Caco-2 (cell line): ENCODE measurements at places on chromosomes 12 and 14. TPM values are rescaled to one million over a fixed set of nuclear protein-coding genes. Genes with fewer than 3 reads are reported as not detected.

DNA sequence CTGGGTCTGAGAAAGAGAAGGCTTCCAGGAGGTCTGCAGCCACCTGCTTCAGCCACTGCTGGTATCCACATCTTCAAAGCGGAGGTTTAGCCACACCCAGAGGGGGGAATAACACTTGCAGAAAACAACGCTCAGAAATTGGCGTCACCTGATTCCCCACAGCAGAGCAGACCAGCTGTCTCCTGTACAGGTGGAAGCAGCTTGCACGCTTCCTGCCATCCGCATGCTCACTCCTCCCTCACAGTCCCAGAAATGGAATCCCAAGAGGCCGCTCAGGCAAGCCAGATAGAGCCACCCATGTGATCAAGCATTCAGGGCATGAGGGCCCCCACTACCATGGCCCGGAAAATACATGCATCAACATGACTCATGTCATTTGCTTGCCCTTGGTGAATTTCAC lies 112.2 kb upstream of the DIO3 start:
- no peaks in the 10 kb centered on the region for H3K27me3 ChIP-seq
- DNase-seq = no peak
- no peaks in the 10 kb centered on the region for H3K4me1 ChIP-seq

The POTEG gene
- total RNA-seq = not detected in 2 replicates

DNA sequence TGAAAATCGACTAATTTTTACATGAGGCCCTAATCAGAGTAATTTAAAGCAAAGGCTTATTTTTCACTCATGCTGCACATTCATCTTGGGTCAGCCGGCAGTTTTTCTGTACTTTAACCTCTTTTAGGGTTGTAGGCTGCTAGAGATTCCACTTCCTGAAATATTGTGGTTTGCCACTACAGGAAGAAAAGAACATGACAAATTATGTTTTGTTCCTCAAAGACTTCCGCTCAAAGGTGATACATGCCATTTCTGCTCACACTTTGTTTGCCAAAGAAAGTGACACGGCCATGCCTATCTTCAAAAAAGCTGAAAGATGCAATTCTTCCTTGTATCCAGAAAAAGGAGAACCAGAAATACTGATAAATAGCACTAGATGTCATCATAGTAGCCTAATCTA lies 183.4 kb upstream of the PPFIA2 start:
- no peaks in the 10 kb centered on the region for H3K4me1 ChIP-seq
- H3K27me3 ChIP-seq = no peaks in the 10 kb centered on the region
- no peak for DNase-seq
- H3K4me3 ChIP-seq = no peak overlapping the region

GRCh38 chr14:24332268-24332993 lies 2.4 kb downstream of the ADCY4 start:
- no peaks in the 10 kb centered on the region for H3K36me3 ChIP-seq
- H3K4me1 ChIP-seq = peaks cover 15% of the 10 kb centered on the region
- H3K27me3 ChIP-seq = no peaks in the 10 kb centered on the region
- H3K4me3 ChIP-seq = peak overlapping the region; percentile 55

The TSPAN8 gene
- 86.4 and 99.9 TPM in 2 replicates for total RNA-seq

GRCh38 chr14:65847075-65847847 lies 434.7 kb downstream of the FUT8 start:
- H3K4me3 ChIP-seq = no peak overlapping the region
- no peaks in the 10 kb centered on the region for H3K4me1 ChIP-seq
- no peak for DNase-seq
- H3K27ac ChIP-seq = no peak overlapping the region
- H3K36me3 ChIP-seq = no peaks in the 10 kb centered on the region

- H3K27ac ChIP-seq = no peak overlapping the region
- H3K4me1 ChIP-seq = no peaks in the 10 kb centered on the region
- no peaks in the 10 kb centered on the region; the same call in 1 of the 2 replicates for H3K36me3 ChIP-seq
- H3K27me3 ChIP-seq = no peaks in the 10 kb centered on the region
Measured at GRCh38 chr14:103684471-103684870, 30.8 kb downstream of the XRCC3 start.

DNA sequence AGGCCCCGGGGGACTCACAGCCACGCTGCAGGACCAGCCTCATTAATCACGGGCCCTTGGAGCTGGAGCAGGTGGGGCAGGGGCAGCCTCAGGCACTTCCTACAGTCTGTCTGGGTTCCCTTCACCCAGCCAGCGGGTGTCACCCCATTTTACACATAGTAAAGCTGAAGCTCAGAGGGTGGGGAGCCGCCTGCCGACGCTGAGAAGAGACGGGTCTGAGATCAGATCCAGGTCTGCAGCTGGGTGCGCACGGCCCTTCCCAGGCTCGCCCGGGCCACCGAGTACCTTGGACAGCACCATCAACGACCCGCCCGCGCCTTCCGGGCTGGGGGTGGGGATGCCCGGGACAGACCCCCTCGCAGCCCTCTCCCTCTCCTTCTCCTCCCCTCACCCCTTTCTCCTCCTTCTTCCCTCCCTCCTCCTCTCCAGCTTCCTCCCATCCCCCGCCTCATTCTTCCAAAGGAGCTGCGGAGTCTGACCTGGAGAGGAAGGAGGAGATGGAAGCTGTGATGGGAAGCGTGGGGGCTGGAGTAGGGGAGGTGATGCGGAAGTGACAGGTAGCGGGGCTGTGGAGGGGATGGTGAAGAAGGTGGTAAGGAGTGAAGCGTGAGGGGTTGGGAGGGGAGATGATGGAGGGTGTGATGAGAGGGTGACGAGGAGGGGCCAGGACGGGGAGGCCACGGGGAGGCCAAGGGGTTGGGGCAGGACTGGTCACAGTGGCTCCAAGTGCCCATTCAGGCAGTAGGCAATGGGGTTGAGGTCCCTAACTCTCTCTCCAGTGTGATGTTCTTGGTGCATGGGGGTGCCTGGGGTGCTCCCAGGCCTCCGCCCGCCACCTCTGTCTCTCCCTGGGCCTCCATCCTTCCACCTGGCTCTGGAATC lies 8.8 kb downstream of the DTX1 start:
- no peaks in the 10 kb centered on the region for H3K36me3 ChIP-seq
- H3K4me3 ChIP-seq = no peak overlapping the region
- DNase-seq = peak; percentile 46
- no peaks in the 10 kb centered on the region for H3K27me3 ChIP-seq
- no peaks in the 10 kb centered on the region for H3K4me1 ChIP-seq

DNA sequence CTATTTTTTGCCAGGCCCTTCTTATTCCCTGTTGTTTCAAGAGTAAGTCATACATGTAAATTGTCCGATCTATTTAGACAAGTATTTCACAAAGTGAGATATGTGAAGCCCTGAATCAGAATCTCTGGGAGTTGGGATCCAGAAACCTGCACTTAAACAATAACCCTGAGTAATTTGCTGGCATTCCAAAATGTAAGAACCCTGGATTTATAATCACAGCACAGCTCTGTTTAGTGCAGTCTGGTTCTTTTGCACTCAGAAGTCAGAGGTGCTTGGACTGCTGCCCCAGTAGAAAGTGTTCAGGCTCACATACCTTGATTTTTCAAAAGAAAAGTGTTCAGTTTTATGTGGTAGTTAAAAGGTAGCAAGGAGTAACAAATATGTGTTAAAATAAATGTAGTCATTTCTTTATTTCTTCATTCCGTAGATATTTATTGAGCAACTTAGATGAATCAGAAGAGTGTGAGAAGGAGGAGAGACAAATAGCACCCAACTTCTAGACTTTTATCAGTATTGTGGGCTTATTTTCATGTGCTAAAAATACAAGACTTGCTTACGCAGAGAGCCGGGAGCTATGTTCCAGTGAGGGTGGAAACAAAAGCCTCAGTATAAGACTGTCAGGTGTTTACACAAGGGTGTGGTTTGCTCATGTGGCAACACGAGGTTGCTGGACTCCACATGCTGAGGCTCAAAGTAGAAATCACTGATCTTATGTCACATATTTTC lies 70.1 kb downstream of the SYNE2 start:
- no peak overlapping the region for H3K27ac ChIP-seq
- peaks cover 10% of the 10 kb centered on the region for H3K4me1 ChIP-seq
- no peak overlapping the region for H3K4me3 ChIP-seq
- H3K36me3 ChIP-seq = no peaks in the 10 kb centered on the region
- H3K27me3 ChIP-seq = no peaks in the 10 kb centered on the region

The RIN3 gene
- total RNA-seq = 18.4 and 20.7 TPM in 2 replicates

GRCh38 chr12:68203460-68203875 lies 22.1 kb downstream of the IL26 start:
- H3K4me1 ChIP-seq = no peaks in the 10 kb centered on the region
- H3K36me3 ChIP-seq = no peaks in the 10 kb centered on the region

GRCh38 chr12:103848917-103849491 lies 8.0 kb upstream of the NT5DC3 start:
- no peak for DNase-seq
- no peak overlapping the region for H3K27ac ChIP-seq
- no peaks in the 10 kb centered on the region; the same call in 1 of the 2 replicates for H3K27me3 ChIP-seq
- H3K4me1 ChIP-seq = peaks cover 5% of the 10 kb centered on the region; the same call in 1 of the 2 replicates

The CD4 gene
- not detected in 2 replicates for total RNA-seq
